Stimulated activated CD8-positive, alpha-beta memory T cell treated with anti-CD3 and anti-CD28 coated beads, Interleukin-7, amount 100 ng/mL, for 24 hours (primary cell): ENCODE measurements at places on chromosomes 5 and 9.

GRCh38 chr5:386432-387341 is 56.3 kb upstream of the EXOC3 start:
- DNase-seq, result no peak

- no peak for DNase-seq
Measured at GRCh38 chr5:57002959-57003485, 51.1 kb upstream of the MIER3 start.

DNA sequence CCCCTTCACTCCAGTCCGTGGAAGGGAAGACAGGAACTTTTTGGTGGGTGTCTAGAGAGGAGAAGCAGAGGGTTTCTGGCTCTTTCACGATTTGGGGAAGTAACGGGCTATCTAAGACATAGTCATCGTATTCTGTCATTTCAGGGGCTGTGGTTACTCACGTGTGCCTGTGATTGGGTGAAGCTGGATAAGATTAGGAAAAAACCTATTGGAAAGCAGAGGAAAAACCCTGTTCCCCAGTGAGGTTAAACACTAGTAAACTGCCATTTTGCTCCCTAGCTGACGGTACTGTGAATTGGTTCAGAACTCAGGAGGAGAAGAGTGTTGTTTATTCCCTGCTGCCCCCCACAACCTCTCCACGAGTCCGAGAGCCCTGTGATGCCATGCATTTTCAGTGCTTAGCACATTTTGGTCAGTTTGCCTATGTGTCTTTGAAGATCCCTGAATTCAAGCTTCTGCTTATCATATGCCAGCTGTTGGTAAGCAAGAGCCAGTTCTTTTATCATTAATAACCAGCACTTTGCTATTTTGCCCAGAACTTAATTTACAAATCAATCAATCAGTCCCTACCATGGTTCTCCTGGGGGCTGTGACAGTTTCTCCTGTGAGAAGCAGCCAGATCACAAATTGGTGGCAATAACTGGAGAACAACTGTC is 45.1 kb upstream of the ROR2 start:
- DNase-seq, result no peak

- no peak for DNase-seq
Measured at GRCh38 chr9:131227112-131227958, 49.0 kb downstream of the FAM78A start.

DNA sequence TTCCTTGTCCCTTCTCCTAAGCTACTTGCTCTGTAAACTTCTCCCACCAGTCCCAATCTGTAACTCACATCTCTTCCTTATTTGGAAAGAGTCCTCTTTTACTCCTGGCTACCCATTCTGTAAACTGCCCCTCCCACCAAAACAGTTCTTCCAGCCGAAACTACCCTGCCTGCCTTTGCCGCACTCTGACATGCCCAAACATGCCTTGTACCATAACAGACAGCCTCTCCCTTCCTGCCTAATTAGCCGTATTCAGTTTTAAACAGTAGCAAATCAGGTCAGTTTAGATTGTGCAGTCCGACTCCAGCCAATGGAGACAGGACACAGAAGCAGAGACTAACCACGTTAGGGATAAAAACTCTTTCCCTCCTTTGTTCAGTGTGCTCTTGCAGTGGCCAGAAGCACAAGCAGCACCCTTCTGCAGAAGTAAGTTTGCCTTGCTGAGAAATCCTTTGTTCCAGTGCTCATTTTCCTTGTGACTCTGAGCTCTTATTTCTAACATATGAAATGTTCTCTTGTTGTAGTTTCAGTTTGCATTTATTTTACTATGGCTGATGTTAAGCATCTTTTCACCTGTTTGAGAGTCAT is 5.4 kb upstream of the GLT6D1 start:
- no peak for DNase-seq

DNA sequence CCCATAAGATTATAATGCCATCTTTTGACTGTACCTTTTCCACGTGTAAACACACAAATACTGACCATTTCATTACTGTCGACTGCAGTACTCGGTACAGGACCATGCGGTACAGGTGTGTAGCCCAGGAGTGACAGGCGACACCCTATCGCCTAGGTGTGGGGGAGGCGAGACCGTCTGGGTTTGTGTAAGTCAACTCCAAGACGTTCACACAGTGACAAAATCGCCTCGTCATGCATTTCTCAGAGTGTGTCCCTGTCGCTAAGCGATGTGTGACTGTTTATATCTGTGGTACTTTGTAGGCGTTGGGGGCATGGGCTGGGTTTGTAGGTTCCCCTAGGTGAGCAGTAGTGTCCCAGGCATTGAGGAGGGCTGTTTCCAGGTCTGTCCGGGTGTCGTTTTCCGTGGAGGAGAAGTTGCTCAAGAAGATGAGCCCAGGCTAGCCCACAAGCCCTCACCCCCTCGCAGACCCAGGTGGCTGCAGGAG is 20.3 kb downstream of the NEK6 start:
- DNase-seq, result no peak
